ENCODE measurements at places on chromosomes 12 and 14.

- DNase-seq = no peak
These were observed 3.6 kb upstream of the CDK17 start for GRCh38 chr12:96403870-96404269.

GRCh38 chr12:130286041-130286440 is 51.6 kb upstream of the PIWIL1 start:
- DNase-seq = no peak

GRCh38 chr12:14962153-14962539 is 745 bp upstream of the ARHGDIB start:
- no peak for DNase-seq

DNA sequence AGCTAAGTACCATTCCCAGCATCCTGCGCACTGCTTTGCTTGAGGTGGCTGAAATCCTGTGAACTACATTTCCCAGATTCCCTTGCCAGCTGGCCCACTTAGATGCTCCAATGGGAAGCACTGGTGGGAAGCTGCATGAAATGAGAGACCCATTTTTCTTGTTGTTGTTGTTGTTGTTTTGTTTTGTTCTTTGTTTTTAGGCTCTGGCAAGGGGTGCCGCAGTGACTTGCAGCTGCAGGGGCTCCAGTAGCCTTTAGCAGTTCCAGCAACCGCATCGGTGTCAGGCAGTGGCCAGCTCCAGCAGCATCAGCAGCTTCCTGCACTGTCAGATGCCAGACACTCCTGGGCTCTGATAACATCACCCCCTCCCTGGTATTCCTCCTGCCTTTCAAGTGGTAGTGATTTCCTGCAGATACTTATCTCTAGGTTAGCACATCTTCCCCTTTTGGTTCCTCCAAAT is 8.8 kb upstream of the EGLN3 start:
- no peak for DNase-seq

DNA sequence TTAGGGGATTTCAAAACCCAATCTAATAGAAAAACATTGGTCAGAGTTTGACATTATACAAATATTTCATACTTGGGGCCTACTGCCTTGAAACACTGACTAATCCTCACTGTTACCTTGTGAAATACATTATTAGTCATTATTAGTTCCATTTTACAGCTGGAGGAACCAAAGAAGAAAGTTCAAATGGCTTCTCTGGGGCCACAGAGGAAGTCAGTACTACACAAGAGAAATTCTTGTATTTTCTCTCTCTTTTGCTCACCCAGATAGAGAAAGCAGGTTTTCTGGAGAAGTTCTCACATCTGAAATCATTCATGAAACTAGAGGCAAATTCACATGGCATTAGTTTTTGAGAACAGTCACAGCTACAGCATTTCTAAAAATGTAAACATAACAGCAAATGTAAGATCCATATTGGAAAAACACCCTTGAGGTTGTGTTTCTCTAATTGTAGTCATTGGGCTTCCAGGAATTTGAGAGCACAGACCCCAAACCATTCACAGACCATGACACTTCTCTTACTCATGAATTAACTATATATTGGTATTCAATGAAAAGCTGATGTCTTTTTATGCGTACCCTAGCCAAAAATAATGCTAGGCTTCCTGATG is 83.0 kb downstream of the LLPH start:
- no peak for DNase-seq

DNA sequence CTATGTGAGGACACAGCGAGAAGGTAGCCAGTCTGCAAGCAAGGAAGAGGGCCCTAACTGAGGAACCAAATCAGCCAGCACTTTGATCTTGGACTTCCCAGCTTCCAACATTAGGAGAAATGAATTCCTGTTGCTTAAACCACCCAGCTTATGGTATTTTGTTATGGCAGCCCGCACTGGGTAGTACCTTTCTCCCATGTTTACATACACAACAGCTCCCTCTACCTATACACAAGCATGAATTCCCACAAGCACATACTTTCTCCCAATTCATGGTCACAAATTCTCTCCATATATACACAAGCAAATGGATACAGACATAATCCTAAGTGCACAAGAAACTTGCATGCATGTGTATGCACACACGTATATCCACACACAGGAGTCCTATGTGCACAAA is 7.4 kb downstream of the ITGB7 start:
- no peak for DNase-seq

DNA sequence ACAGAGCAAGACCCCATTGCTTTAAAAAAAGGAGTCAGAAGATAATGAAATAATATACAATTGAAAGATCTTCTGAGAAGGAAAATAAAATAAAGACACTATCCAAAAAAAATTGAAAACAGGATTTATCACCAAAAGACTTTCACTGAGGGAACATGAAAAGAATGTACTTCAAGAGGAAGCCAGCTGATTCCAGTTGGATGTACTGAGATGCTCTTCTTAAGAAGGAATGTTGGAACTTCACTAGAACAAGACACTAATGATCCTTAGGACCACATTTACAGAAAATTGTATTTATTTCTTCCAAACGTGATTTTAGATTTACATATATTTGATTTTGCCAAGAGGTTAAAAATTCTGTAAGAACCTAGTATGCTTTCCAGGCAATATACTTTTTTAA is 65.6 kb upstream of the CNOT2 start:
- no peak for DNase-seq

DNA sequence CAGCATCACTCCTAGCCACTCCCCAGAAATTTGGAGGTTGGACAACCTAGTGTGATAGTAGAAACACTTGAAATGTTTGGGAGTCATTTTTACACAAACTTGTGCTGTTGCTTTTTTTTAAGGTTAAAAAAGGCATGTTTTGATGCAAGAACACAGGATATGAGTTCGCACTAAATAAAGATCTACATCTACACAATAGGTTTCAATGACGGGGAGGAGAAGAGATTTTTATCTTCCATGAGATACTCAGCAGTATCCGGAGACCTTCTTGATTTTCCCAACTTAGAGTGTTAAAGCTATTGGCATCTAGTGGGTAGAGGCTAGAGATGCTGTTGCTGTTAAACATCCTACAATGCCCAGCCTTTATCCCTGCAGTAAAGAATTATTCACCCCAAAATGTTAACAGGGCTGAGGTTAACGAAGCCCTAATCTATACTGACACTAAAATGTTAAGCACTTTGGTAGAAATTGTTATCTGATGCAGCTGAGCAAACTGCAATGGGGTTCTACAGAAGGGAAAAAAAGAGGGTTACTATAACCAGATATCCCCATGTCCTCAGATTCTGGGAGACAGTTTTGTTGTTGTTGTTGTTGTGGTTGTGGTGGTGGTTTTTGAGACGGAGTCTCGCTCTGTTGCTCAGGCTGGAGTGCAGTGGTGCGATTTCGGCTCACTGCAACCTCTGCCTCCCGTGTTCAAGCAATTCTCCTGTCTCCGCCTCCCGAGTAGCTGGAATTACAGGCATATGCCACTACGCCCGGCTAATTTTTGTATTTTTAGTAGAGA is 14.0 kb upstream of the PCNX1 start:
- no peak for DNase-seq

- DNase-seq = no peak
These were observed 144.2 kb downstream of the KICS2 start for GRCh38 chr12:64077922-64078321.

DNA sequence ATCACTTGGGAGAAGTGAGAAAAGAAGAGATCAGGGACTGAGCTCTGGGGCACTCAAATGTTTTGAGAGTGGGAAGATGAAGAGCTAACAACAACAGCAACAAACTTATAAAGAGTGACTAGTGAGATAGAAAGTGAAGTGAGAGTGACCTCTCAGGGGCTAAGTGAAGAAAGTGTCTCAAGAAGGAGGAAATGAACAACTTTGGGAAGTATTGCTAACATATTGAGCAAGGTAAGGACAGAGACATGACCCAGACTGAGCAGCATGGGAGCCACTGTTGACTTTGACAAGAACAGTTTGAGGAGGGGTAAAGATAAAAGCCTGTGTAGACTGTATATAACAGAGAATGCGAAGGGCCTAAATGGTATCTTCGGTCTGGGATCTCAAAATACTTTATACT is 155.1 kb upstream of the BTG1 start:
- no peak for DNase-seq

Data from kidney (tissue), 22 donors.